ENCODE measurements at places on chromosomes 3 and 15. TPM values are rescaled to one million over a fixed set of nuclear protein-coding genes. Genes with fewer than 3 reads are reported as not detected.

Gene FBXL22
- 0.69 TPM for total RNA-seq

Gene MINAR1
- total RNA-seq: 0.51 TPM

Gene MEX3B
- total RNA-seq: 1.2 TPM

Gene OTOL1
- total RNA-seq: not detected

Gene EFHB
- total RNA-seq: 0.62 TPM

Gene GABRB3
- not detected for total RNA-seq

Gene ZIC1
- not detected for total RNA-seq

DNA sequence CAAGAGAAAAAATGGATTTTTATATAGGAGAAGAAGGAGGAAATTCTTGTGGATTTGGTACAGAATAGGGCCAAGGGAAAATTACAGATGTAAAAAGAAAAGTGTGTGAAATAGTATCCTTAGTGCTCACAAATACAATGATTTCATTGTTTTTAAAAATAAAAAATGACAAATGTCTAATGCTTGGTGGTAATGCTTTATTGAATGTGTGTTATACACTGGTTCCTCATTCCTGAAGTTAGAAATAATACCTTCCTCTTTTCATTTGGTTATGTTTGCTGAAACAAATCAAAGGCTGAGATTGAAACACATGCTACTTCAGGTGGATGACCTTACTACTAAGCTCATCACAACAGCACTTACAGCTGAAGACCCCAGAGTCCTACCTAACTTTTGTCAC is 37.7 kb upstream of the CCR2 start:
- no peak for DNase-seq

- DNase-seq: no peak
Measured at GRCh38 chr15:78922527-78922926, 22.3 kb downstream of the CTSH start.

GRCh38 chr3:127774647-127775046 is 47.7 kb downstream of the MGLL start:
- no peak for DNase-seq

GRCh38 chr15:98504998-98505397 is 143.3 kb upstream of the IGF1R start:
- no peak for DNase-seq

DNA sequence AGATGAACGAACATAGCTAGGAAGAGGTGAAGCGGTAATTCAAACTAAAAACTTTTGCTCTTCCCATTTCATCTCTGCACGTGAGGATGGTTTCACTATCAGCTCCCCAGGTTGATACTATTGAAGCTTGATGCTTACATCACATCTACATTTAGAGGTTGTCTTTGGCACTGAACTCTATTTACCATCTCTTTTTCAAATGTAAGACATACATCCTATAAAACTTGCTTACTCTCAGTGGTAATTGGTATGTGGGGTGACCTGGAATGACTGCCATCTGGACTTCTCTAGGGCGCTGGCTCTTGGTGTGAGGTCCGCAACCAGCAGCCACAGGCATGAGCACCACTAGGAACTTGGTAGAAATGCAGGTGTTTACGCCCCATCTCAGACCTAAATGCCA is 118.1 kb downstream of the AKAP13 start:
- DNase-seq: no peak

GRCh38 chr15:88113613-88114308 is 142.8 kb downstream of the NTRK3 start:
- DNase-seq: no peak

DNA sequence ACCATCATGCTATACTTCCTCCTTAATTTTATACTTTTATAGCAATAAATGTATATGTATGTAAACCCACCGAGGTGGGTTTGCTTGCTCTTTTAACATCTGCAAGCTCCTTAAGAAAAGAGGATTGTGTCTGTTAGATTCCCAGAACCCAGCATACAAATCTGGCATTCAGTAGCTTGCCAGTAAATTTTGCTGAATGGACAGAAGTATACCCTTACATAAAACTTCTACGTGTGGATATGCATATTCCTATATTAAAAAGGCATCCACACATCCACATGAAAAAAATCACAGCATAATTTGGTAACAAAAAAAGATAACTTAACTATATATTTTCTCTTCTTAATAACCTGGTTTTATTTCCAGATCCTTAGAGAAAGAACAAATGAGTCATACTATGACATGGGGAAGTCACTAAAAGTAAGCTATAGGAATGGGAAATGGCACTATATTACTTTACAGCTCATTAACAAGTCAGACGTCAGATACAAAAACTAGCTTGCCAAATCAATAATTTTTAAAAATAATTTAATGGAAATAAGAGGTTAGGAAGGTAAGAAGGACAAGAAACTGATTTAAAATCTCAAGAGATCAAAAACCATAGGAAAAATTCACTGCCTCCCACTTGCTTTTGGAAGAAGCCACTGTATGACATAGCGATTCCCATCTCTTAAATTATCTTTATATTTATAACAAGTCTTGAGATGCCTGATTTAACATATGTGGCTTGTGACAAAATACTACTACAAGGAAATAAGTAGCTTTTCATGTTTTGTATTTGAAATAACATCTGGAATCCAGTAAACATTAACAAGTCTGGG is 68.7 kb downstream of the SUMF1 start:
- no peak for DNase-seq

GRCh38 chr3:72679540-72680198 is 168.6 kb downstream of the SHQ1 start:
- no peak for DNase-seq

GRCh38 chr15:54810496-54810895 is 386.2 kb downstream of the RSL24D1 start:
- DNase-seq: no peak

DNA sequence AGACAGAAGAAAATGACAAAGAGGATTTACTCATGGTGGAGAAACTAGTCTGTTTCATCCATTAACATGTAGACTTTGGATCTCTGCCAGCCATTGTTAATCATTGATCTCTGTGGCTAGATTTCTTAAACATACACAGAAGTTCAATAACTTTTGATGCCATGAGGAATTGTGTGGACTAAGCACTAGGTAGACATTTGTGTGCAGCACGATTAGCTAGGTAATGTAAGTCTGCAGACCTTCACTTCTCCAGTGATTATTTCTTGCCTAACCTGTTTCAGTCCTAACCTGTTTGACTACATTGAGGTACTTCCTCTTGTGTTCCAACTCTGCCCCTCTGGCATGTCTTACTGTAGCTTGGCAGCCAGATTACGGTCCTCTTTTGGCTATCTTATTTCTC is 928.5 kb upstream of the ROBO1 start:
- DNase-seq: no peak

DNA sequence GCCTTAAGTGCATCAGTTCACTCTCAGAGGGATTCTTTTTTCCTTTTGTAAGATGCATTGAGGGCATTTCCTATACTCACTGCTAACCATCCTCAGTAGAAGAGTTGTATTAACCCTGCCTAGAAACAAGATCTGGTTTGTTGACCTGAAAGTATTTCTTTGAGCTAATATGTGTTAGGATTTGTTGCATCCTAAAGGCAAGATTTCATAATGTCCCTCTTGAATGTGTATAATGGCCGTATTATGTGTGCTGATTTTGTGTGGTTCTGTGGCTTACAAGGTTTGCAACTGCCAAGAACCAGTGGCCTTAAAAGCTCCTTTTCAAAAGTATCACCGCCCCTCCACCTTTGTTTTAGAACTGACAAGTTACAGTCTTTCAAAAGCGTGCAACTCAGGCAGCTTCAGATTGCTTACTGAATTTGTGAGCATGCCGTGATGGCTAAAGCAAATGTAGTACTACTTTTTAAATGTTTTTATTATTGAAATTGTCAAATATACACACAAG is 182.0 kb upstream of the BHLHE40 start:
- DNase-seq: no peak

DNA sequence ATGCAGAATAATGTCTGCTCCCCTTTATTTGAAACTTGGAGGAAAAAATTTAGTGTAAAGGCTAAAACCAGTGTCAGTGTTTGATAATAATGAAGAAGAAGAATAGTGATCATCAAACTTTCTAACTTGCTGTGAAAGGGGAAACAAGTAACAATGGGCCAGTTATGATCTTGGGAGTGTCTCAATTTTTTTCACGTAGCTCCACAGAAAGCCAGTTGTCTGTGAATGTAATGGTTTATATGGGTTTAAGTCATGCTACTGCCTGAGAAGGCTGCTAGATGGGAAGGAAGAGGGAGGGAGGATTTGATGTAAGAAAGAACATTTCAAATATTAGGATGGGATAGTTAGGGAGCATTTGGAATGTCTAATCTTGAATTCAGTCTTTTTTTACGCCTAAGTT is 21.1 kb upstream of the SSR3 start:
- no peak for DNase-seq

- DNase-seq: no peak
Measured at GRCh38 chr15:51669381-51669780, 11.9 kb upstream of the SCG3 start.

GRCh38 chr15:66803182-66803729 is 101.2 kb downstream of the SMAD6 start:
- no peak for DNase-seq

Data from activated CD4-positive, alpha-beta T cell treated with anti-CD3 and anti-CD28 coated beads for 36 hours (primary cell).